Esophagus muscularis mucosa (tissue), 4 donors: ENCODE measurements at places on chromosomes 4 and X.

DNA sequence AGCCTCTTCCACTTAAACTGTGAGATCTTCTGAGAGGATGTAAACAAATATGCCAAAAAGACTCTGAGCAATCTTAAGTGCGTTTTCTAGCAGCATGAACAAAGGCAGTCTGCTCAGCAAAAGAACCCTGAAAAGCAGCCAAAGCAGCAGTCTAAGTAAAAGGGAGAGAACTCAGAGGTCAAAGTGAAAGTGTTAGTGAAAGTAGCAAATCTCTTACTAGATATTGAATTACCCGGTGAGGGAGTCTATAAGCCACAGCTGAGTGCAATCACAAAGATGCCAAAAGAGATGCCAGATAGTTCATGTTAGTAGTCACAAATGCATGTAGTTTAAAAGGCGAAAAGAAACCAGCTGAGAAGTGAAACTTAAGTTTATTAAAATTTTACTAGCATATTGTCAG, 7.9 kb upstream of the GNRHR start:
- H3K4me3 ChIP-seq, result no peak overlapping the region
- no peaks in the 10 kb centered on the region for H3K36me3 ChIP-seq
- H3K27me3 ChIP-seq, result no peaks in the 10 kb centered on the region
- no peaks in the 10 kb centered on the region for H3K4me1 ChIP-seq
- H3K27ac ChIP-seq, result no peak overlapping the region

GRCh38 chr4:140856621-140857062, 100.5 kb upstream of the TBC1D9 start:
- peaks cover 48% of the 10 kb centered on the region for H3K4me1 ChIP-seq
- no peaks in the 10 kb centered on the region for H3K27me3 ChIP-seq
- peak overlapping the region; percentile 73 for H3K27ac ChIP-seq
- H3K36me3 ChIP-seq, result no peaks in the 10 kb centered on the region

- no peak overlapping the region for H3K27ac ChIP-seq
- no peaks in the 10 kb centered on the region for H3K27me3 ChIP-seq
- no peak overlapping the region for H3K4me3 ChIP-seq
- peaks cover 34% of the 10 kb centered on the region for H3K4me1 ChIP-seq
- DNase-seq, result no peak
- no peaks in the 10 kb centered on the region for H3K36me3 ChIP-seq
Observed at GRCh38 chrX:133321451-133321850, 93.8 kb downstream of the GPC4 start.

GRCh38 chrX:10750581-10750980, 130.2 kb upstream of the MID1 start:
- H3K36me3 ChIP-seq, result no peaks in the 10 kb centered on the region
- DNase-seq, result no peak
- no peak overlapping the region for H3K4me3 ChIP-seq
- no peak overlapping the region for H3K27ac ChIP-seq
- no peaks in the 10 kb centered on the region for H3K27me3 ChIP-seq

- no peak for DNase-seq
- no peaks in the 10 kb centered on the region for H3K27me3 ChIP-seq
- no peak overlapping the region for H3K27ac ChIP-seq
- H3K36me3 ChIP-seq, result no peaks in the 10 kb centered on the region
Observed at GRCh38 chrX:57155171-57155570, 18.0 kb upstream of the SPIN2A start.
